Kidney (tissue), 22 donors: ENCODE measurements at places on chromosomes 16 and 17.

- DNase-seq: no peak
Observed at GRCh38 chr17:53462393-53462811, 360.3 kb upstream of the KIF2B start.

- DNase-seq: no peak
Observed at GRCh38 chr17:19796457-19796856, 48.4 kb upstream of the ALDH3A1 start.

DNA sequence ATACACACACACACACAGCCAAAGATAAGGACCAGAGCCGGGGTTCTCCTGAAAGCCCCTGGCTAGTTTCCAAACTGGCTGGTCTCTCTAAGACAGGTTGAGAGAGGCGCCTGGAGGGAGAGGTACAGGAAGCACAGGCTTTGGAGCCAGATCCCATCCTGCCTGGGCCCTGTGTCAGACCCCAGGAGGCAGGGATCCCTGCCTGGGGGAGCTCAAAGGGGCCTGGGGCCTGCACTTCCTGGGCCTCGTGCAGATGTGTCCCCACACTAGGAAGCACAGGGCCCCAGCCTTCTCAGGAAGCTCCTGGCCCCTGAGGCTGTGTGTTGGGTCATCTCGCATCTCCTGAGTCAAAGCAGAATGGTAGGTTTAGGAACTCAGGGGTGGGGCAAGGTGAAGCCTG is 16.0 kb downstream of the SLC5A10 start:
- DNase-seq: no peak

DNA sequence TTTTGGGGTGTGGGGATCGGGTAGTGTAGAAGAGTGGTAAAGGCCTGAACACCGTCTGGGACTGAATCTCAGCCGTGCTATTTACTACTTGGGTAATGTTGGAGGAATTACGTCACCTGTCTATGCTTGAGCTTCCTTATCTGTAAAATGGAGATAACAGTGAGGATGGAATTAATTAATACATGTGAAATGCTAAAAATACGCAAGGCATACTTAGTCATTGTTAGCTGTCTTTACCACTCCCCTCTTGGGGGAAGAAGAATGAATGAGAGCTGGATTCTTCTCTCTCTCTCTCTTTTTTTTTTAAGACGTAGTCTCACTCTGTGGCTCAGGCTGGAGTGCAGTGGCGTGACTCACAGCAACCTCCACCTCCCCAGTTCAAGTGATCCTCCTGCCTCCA is 41.1 kb upstream of the TANGO6 start:
- no peak for DNase-seq

DNA sequence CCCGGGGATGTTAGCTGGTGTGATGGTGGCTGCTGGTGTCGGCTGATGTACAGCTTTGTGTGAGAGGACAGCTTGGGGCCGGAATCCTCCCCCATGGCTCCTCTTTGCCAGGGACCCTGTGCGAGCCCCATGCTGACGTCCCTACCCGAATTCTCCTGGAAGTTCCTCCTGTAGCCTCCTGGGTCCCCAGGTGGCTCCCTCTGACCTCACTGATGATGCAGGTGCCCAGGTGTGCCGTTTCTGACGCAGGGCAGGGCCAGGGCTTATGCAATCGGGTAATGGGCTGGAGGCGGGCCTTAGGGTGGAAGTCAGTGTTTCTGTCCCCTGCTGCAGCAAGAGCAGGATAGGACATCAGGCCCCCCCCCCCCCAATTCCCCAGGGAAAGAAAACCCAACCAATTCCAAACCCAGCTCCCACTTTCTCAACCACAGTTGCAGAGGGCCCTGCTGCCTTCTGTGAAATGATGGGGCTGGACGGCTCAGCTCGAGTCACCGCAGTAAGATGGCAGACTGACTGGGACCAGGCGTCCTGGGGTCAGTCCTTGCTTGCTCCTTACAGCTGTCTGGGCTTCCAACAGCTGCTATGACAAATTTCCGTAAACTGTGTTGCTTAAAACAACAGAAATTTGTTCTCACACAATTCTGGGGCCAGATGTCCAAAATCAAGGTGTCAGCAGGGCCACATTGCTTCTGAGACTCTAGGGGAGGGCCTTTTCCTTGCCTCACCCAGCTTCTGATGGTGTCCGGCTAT is 139.0 kb upstream of the PLCG2 start:
- no peak for DNase-seq

- DNase-seq: peak; percentile 37
Observed at GRCh38 chr16:57091200-57091974, 996 bp upstream of the CPNE2 start.

DNA sequence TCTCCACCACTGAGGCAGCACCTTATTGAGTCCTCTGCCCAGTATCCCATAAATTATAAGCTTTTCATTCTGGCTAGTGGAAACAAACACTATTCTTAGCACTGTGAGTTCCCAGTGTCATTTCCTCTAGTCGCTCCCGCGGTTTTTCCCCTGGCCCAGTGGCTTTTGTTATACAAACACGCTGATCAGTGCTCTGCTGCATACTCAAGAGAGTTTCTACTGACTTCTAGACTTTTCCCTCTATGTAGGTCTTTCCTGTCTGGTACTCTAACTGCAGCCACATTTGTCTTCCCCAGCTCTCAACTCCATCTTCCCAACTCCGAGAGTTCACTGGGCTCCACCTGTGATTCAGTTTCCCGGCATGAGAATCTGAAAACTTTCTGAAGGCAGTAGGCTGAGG is 556.6 kb upstream of the SALL1 start:
- no peak for DNase-seq

DNA sequence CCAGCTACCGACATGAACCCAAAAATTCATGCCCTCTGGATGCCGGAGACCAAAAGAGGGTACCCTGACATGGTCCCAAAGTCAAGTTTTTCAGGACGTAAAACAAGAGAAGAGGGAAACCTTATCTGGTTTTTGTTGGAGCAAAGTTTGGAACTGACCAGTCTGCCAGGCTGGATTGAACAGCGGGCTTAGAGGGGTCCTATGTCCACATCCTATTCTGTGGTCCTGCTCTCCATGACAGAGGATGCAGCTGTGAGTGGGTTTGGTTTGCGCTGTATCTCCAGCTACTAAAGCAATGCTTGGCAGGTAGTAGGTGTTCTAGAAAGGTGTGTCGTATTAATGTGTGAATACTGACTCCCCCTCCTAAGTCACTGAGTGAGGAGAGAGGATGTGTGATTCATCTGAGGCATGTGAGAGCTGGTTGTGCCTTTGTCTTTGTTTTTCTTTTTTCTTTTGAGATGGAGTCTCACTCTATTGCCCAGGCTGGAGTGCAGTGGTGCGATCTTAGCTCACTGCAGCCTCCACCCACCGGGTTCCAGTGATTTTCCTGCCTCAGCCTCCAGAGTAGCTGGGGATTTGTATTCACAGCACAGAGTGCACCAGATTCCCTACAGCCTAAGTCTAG is 31.0 kb downstream of the PMM2 start:
- no peak for DNase-seq

- no peak for DNase-seq
Observed at GRCh38 chr16:48395375-48395774, 10.2 kb upstream of the SIAH1 start.

GRCh38 chr17:80432961-80433550 is 18.1 kb downstream of the ENDOV start:
- no peak for DNase-seq

GRCh38 chr17:37741341-37742115 is 3.3 kb downstream of the HNF1B start:
- peak; percentile 61 for DNase-seq

DNA sequence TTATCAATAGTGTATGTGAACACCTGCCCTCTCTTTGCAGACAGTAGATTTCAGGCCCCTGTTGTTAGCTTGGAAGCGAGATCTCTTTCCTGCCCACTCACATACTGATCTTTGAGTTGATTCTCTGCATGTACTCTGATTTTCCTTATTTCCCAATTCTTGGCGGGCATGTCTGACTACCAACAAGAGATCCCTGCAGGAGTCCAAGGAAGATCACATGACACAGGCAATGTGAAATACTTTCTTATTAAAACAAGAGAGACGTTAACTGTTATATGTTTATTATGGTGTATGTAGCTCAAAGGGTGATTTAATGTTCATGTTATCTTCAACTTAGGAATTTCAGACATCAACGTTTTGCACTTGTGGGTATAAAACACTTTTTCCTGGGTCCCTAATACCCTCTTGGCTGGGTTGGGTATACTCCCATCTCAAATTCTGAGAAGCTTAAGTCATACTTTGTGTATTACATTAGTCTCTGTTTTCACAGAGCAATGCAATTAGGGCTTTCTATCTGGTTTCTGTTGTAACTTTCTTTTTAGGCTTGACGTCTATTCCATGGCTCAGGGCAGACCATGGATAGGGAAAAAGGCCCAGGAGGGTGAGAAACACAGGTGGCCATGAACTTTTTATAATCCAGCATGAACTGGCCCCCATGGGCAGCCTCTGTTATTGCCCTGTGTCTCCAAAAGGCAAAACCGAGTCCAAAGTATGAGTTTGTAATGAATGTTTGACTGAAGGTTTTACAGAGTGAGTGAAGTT is 32.2 kb downstream of the HSD17B2 start:
- no peak for DNase-seq

DNA sequence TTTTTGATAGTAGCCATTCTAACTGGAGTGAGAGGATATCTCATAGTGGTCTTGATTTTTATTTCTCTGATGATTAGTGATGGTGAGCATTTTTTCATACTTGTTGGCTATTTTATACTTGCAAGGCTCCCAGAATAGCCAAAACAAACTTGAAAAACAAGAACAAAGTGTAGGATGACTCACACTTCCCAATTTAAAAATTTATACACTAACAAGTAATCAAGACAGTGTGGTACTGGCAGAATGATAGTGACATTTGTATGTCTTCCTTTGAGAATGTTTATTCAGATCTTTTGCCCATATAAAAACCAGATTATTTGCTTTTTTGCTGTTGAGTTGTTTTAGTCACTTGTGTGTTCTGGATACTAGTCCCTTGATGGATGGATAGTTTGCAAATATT is 17.8 kb downstream of the SPECC1 start:
- no peak for DNase-seq

GRCh38 chr17:70905796-70906195 is 736.5 kb downstream of the KCNJ2 start:
- DNase-seq: peak; percentile 73

DNA sequence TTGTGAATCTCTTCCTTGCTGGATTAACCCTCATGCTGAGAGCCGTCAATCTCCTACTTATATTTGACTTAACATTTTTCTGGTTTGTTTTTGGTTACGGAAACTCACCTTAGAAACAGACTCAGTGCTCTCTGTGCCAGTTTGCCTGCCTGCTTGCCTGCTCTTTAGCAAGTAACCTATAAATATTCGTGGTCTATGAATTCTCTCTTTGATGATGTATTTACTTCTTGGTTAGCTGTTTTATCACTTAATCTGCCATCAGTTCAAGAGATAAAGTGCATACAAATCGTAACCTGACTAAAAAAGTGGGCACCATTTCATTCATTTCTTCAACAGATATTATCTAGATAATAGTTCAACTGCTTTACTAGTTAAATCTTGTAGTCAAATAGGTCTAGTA is 26.7 kb downstream of the CYB5B start:
- DNase-seq: no peak

- DNase-seq: no peak
Observed at GRCh38 chr17:48751172-48751571, 22.6 kb upstream of the HOXB13 start.

DNA sequence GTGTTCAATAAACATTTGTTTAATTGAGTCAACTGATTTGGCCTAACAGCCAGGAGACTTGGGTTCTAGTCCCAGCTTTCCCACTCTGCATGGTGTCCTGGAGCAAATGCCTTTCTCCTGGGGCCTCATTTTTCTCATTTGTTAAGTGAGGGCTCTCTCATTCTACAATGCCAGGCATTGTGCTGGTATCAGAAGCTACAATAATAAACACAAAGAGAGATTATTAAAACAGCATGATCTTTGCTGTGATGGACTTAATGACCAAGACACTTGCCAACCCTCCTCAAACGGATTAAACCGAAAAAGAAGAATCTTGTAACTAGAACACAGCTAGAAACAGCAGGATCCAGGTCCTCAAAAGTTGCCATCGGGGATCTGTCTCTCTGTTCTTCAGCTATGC is 4.8 kb upstream of the VAMP2 start:
- DNase-seq: no peak

- peak; percentile 51 for DNase-seq
Observed at GRCh38 chr17:59893676-59894100, 767 bp downstream of the RPS6KB1 start.

DNA sequence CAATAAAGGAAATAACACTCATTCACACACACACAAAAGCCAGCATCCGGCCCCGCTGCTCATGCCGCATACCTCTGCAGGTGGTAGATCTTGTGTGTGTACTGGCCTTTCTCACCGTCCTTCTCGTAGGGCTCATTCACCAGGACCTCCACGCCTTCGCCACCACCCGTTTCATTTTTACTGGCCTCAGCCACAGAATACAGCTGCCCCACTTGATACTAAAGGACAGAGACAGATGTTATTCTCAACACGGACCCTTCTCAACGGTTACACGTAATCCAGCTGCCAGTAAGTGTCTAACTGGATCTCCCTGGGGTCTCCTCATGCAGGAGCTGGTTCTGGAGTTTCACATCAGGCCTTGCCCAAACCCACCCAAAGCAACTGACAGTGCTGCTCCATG is 9.7 kb downstream of the PITPNA start:
- no peak for DNase-seq

- no peak for DNase-seq
Observed at GRCh38 chr17:6471531-6472465, 27.5 kb downstream of the PIMREG start.

DNA sequence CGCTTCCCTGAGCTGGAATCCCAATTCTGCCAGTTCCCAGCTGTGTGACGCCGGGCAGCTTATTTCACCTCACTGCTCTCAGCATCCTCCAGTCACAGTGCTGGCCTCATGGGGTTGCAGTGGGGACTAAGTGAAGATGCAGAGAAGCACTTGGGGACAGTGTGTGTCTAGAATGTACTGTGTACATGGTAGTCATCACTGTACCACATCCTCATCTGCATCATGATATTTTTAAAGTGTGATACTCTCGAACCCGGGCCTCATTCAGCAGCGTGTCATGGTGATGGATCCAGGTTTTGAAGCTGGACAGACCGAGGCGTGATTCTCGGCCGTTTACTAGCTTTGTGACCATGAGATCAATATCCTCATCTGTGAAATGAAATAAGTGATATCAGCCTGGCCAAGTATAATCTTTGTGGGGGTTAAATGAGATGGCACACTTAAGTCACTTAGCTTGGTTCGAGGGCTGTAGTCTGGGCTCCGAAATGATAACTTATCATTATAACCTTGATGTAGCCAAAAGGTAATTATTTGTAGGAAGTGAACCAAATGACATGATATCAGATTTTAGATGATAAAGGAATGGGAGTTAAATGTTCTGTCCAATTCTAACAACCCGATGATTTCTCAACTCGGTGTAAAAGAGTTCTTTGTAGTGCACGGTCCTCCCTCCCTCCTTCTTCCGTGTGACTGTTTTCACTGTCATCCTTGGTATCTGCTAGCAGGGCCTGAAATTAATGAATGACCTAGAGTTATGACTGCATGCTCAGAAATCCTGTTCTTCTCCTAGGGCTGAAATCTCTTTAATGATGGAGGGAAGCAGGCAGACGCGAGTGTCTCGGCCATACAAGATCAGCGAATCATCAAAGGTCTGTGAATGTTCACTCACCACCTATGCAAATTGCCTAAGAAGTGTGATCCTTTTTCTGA is 2.0 kb downstream of the KLHL36 start:
- DNase-seq: no peak
